BE2C (cell line): ENCODE measurements at places on chromosomes 2 and 18.

- DNase-seq = peak; percentile 64
Measured at GRCh38 chr2:219073413-219074129, 12.8 kb upstream of the IHH start.

GRCh38 chr2:58419983-58420382 lies 178.9 kb upstream of the FANCL start:
- DNase-seq = no peak

- no peak for DNase-seq
Measured at GRCh38 chr2:197869041-197869440, 64.6 kb downstream of the PLCL1 start.

GRCh38 chr18:55839343-55839742 lies 251.4 kb upstream of the TCF4 start:
- DNase-seq = no peak

- DNase-seq = peak; percentile 66
Measured at GRCh38 chr2:227406177-227407031, 18.7 kb upstream of the SCYGR1 start.

- no peak for DNase-seq
Measured at GRCh38 chr2:68218343-68218901, 33.9 kb downstream of the PPP3R1 start.

DNA sequence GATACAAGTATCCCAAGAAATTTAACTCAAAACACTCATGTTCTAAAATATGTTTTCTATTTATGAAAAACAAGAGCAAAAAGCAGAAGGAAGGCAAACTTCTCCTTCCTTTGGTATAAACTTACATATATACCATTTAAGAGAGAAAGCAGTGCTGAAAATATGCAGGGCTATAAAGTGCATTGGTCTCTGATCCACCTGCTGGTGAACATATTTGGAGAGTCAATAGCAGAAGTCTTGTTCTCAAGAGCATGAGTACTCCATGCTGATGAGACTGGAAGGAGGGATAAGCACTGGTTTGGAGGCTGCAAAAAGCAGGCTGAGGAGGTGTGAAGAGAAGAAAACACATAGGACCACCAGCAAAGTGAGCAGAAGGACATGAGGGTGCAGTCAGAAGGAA lies 391.2 kb downstream of the STK39 start:
- no peak for DNase-seq

- DNase-seq = no peak
Measured at GRCh38 chr2:121189011-121189410, 96.0 kb downstream of the TFCP2L1 start.

- DNase-seq = peak; percentile 13
Measured at GRCh38 chr2:55051026-55051866, 995 bp upstream of the RTN4 start.

- no peak for DNase-seq
Measured at GRCh38 chr2:135386993-135387392, 144.0 kb downstream of the ZRANB3 start.

- no peak for DNase-seq
Measured at GRCh38 chr2:119338826-119339561, 27.6 kb downstream of the C2orf76 start.

- DNase-seq = no peak
Measured at GRCh38 chr2:144507441-144508171, 12.3 kb downstream of the ZEB2 start.

DNA sequence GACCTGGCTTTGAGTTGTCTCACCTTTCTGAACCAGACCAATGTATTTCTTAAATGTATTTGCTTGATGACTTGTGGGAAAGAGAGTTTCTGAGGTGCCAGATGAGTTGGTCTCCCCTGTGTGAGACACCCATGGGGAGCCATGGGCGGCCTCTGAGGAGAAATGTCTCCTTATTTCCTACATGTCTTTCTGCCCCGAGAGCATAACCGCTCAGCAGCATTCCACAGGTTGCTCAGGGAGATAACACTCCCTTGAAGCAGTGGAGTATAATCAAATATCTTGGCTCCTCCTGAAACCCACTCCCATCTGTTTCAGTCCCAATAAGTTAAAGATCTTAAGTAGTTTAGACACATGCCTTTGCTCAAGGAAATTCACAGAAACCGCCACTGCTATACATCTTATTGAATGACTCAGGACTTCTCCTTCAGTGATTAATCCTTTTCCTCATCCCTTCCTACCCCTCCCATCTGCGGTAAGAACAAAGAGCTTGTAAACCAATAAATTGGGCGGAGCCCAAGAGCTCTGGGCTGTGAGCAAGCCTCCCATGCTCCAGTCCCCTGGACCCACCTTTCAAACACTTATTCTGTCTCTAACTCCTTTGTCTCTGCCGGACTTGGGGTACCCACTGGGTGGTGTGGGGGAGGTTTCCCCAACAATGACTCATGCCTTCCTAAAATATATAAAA lies 285.5 kb upstream of the LRRTM4 start:
- no peak for DNase-seq

DNA sequence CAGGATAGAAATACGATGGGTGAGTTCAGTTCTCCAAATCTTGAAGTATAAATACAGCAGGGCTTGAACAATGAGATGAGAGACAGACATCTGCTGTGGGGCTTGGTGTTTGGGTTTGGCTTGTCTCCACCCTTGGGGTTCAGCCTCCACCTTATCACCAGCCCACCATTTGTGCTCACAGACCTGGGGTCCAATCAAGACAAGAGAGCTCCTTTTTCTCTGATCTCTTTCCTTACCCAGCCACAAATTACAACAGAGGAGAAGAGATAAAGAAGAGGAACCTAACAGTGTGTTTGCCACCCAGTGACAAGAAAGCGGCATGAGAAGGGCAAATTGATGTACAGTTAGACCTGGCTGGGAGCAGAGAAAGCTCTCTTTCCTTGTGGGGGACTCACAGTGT lies 204.5 kb upstream of the CXCR4 start:
- DNase-seq = no peak

- no peak for DNase-seq
Measured at GRCh38 chr2:159648643-159649042, 32.3 kb upstream of the BAZ2B start.

DNA sequence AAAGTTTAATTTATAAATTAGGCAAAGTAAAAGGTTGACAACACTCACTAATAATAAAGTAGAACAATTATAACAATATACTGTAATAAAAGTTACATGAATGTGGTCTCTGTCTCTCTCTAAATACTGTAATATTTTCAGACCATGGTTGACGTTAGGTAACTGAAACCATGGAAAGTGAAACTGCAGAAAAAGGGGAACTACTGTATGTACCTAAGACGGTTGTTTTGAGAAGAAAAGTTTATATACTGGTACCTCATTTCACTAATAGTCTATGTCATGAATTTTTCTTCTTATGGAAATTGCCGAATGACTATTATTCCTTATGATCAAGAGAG lies 166.7 kb upstream of the ZNF521 start:
- DNase-seq = no peak

GRCh38 chr18:58208207-58208932 lies 164.3 kb downstream of the NEDD4L start:
- DNase-seq = no peak

DNA sequence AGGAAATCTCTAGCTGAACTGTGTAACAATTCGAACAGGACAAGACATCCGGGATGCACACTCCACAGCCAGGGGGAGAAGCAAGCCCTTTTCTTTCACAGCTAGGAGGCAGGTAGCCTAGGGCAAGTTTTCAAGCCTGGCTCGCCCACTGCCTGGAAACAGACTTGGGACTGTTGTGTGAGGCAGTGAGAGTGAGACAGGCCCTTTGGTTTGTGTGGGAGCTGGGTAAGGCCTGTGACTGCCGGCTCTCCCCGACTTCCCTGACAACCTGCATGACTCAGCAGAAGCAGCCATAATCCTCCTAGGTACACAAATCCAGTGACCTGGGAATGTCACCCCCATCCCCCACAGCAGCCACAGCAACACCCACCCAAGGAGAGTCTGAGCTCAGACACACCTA lies 179.7 kb downstream of the WDPCP start:
- DNase-seq = no peak

DNA sequence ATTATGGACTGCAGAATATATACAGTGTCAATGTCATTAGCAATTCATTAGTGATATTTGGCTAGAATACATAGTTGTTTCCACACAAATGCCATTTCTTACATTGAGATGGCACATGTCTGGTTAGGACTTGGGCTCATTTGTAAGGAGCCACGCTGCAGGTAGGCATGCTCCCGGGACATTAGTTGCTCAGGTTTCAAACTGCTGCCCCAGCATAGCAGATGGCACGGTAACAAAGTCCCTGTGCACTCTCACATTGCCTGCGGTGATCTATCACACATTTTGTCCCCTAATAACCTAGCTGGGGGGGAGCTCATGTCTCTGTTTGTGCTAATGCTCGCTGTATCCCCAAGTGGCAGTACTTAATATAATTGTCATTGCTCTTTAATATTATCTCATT lies 185.1 kb downstream of the NEDD4L start:
- DNase-seq = no peak

DNA sequence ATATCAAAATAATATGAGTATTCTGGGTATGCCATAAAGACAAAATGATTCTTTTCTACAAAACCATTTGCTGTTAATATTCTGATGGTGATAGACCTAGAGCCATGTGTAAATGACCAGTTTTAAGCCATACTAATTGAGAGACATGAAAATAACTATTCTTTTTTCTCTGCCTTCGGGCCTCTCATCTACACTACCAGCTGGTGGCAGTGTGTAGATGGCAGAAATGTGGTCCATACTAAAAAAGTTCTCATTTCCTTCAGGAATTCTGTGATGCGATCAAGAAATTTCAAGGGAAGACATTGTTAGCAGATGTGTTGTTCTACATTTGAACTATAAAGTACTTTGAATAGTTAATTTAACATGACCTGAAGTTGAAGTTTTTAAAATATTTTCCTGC lies 485.2 kb downstream of the TRIB2 start:
- no peak for DNase-seq

DNA sequence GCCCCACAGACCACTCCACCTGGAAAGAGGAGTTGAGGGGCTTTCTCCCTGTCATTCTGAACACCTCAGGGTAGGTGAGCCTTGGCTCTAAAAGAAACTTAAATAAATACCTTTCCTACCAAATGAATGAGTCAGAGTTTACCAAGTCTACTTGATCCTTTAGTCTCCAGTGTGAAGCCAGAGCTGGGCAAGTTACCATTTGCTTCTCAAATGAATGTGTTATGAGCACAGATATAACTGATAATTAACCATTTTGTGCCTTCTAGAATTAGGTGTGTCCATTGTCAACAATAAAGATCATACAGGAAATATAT lies 347.7 kb downstream of the KIAA1328 start:
- no peak for DNase-seq

GRCh38 chr2:55590810-55591440 lies 26.5 kb downstream of the PPP4R3B start:
- DNase-seq = no peak

GRCh38 chr2:174527959-174528358 lies 41.1 kb upstream of the GPR155 start:
- no peak for DNase-seq

DNA sequence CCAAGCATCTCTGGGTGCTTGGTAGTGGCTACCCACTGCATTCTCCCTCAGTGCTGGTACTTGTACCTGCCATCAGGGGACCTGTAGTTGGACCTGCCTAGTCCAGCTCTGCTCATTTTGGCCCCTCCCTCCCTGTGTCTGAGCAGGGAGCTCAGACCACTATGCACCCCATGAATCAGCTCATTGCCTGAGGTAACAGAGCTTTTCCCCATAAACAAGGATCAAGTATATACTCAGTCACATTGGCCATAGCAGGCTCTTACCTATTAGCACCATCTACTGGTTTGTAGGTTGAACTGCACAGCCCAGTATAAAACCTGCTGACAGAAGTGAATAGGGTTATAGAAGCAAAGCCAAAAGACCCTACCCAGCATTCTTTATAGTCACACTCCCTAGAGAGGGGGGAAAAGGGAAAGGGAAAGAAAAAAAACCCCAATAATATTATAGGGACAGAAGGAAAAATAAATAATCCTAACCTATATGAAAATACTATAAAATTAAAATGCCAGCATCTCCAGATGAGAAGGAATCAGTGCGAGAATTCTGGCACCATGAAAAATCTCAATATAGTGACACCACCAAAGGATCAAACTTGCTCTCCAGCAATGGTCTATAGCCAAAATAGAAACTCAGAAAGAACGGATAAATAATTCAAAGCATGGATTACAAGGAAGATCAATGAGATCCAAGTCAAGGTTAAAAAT lies 6.9 kb upstream of the FLACC1 start:
- DNase-seq = no peak

DNA sequence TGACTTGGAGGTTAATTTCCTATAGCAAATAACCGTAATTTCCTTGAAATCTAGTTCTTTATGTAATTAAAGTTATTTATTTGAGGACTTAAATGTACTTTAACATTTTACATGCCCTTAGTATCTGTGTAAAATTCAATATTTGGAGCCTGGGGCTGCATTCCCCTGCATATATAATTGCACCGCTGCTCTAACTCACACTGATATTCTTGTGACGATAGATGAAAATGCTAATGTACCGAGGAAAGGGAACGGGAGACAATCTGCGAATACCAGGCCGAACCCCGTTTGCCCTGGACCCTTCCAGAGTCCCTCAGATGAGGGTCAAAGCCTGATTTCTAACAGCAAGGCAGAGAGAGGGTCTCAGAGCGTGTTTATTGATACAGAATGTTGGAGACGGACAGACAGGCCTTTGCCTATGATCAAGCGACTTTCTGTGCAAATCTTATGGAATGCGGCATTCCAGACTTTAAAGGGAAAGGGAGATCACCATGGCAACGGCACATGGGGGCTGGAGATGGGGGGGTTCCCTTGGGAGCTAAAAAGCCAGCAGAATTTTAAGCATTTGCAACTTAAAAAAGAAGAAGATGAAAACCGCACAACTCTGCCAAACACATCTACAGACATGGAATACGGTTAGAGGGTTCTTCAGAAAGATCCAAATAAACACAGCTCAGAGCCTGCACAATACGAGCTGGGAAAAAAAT lies 57.6 kb upstream of the TWIST2 start:
- DNase-seq = no peak
